ENCODE measurements at places on chromosomes 11 and 22.

GRCh38 chr11:70808686-70809375, 410.5 kb downstream of the CTTN start:
- DNase-seq = no peak

- DNase-seq = no peak
These were observed 68.4 kb downstream of the CCDC34 start for GRCh38 chr11:27294654-27295053.

DNA sequence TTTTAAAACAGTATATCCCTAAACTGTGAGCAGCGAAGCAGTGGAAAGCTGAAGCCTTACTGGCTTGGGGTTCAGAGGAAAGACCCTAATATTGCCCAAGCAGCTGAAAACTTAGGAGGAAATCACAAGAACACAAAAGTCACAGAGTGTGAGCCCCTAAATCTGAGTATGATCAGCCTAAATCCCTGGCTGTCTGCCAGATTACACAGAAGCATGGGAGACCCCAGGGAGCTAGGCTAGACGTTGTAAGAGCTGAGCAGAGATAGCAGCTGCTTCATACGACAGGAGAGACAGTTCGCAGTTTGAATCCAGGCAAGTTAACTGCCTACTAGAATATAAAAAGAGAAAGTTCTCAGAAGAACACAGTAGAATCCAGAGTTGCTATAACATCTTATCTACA, 81.2 kb downstream of the PACS1 start:
- no peak for DNase-seq

DNA sequence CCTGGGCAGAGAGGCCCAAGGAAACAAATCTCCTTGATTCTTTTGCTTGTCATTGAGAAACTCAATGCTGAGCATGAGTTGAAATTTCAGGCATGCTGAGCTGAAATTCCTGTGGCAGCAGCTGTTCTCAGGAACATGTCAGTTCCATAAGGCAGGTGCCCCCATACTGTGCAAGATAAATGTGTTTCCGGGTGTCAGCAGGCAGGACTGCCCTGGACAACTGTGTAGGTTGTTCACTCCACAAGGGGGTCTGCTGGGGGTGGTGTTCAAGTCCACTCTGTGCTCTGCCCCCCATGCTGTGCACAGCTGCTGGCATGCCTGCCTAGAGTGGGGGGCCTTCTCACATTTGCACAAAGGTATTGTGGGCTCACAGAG, 133.7 kb downstream of the CTTN start:
- no peak for DNase-seq

GRCh38 chr11:109998921-109999320, 94.3 kb upstream of the ZC3H12C start:
- no peak for DNase-seq

GRCh38 chr11:108111126-108111525, 10.2 kb upstream of the ACAT1 start:
- DNase-seq = no peak

GRCh38 chr22:42773167-42773566, 52.5 kb upstream of the A4GALT start:
- DNase-seq = no peak

- no peak for DNase-seq
These were observed 21.5 kb downstream of the OTUB1 start for GRCh38 chr11:64007629-64008282.

DNA sequence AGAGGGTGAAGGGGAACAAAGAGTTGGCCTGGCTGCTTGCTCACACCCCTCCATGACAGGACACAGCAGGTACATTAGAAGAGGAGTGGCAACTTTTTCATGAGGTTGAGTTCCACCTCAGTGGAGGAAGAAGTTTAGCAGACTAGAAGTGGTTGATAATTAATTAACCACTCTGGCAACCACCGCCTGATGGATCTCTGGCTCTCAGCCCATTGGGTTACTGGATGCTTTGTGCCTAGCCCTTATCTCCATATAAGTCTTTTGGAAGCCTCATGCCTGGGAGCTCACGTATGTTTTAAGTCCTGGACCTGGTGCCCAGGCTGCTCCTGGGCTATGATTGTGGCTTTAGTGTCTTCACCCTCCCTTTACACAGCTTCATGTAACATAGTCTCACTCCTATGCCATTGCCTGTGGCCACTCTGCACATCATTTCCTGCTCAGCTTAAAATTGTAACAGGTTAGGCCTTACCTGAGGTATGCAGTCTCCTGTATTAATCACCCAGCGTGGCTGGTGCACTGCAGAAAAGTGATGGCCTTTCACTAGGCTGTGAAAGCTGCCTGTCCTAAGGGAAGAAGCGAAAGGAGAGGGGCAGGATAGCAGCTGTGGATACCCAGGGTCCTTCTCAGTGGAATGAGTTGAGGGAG, 72.7 kb upstream of the CRTAM start:
- DNase-seq = no peak

DNA sequence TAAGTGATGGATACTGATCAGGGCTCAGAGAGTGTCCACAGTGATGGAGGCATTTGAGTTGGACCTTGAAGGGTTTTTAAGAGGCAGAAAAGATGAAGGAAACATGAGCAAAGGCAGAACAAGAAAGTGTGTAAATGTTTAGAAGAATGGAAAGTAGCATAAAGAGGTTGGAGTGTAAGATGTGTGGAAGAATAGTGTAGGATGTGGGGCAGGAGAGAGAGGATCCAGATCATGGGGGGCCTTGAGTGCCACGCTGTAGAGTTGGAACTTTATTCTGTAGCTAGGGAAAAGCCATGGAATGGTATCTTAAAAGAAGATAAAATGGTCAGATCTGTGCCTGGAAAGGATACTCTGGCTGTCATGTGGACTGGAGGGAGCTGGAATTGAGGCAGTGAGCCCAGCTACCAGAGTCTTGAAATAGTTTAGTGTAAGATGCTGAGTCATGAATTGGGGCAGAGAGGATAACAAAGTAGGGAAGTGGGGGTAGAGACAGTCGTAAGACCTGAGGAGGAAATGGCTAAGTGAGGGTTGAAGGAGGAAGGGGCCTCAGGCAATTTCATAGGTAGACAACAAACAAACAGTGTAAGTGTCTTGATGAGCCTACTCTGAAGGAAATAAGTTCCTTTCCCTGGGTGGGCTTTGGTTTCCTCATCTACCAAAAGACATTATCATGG, 6.7 kb downstream of the KCNE3 start:
- no peak for DNase-seq

- DNase-seq = no peak
These were observed 78.0 kb downstream of the RCN1 start for GRCh38 chr11:32168924-32169323.

DNA sequence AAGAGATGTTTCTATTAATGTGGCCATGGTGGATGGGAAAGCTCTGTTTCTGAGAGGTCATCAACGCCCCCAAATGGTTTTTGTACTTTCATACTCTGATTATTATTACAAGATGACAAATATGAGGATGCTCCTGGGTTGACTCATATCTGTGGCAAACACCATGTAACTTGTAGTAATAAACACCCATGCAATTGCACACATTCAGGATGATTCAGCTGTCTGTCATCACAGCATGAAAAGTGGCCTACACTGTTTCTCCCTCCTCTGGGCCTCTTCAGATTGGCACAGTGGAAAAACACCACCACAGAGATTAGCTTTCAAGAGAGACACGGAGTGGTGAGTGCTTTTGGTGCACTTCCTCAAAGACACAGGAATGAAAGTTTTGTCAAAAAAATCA, 85.4 kb downstream of the MTNR1B start:
- no peak for DNase-seq

GRCh38 chr11:35275786-35276170, 136.8 kb downstream of the CD44 start:
- no peak for DNase-seq

- DNase-seq = no peak
These were observed 20.5 kb upstream of the GSTP1 start for GRCh38 chr11:67562963-67563704.

DNA sequence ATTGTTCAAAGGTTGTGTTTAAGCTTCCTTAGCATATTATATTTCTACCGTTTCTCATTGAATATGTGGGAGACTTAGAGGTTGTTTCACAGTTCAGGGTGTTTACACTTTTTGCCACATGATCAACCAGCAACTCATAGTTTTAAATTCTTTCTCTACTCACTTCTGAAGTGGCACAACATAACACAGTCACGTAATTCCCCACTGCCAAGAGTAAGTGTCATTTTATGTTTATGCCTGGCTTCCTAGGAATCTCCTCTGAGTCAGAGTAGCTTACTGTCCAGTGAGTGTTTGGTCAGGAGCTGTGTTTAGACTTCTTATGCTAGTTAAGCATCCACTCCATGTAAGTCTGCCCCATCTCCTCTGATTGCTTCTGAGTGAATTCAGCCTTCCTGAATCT, 520.8 kb upstream of the KIRREL3 start:
- no peak for DNase-seq

GRCh38 chr11:97445561-97445960, 1055.7 kb downstream of the JRKL start:
- DNase-seq = no peak

- DNase-seq = no peak
These were observed 22.5 kb upstream of the KRTAP5-6 start for GRCh38 chr11:1674173-1675131.

DNA sequence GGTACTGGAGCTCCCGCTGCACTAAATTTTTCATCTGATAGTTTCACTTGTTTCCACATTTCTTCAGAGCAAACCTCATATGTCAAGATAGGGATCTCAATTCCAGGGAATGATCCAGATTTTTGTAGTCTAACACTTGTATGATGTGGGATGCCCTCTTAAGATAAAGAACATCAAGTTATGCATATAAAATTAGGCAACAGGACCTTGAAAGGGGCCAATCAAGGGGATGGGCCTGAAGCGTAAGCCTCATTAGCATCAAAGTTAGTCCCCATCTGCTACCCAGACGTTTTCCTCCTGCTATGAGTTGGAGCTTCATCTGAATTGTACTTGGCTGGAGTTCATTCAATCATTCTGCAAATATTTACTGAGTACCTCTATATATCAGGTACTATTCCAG, 17.5 kb downstream of the PDGFD start:
- no peak for DNase-seq

GRCh38 chr11:129766898-129767604, 48.6 kb upstream of the TMEM45B start:
- no peak for DNase-seq

DNA sequence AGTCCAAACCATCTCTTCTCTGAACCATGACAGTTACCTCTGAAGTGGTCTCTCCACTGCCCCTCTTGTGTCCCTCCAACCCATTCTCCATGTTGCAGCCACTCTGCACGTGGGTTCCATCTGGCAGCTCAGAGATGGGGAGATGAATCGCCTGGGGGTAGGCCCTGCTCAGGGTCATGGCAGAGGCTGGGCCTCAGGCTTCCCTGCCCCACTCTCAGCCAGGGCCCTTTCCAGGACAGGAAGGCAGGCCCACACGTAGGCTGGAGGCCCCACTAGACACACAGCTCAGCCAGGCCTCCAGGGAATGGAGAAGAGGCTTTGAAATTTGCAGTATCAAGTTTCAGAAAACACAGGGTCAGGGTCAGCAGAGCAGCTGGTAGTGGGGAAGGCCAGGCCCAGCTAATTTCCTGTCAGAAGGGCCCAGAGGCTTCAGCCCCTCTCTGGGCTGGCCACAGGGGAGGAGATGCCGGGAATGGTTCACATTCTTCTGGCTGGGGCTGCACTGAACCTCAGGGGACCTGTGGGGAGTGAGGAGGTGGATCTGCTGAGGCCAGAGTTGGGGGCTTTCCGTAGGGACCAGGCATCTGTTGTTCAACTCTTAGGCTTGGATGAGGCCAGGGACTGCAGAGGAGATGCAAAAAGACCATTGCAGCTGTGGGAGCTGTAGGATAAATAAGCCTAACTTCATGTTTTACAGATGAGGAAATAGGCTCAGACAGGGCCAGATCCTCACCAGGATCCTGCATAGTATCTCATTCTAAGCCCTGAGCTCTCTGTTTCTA, 101.6 kb downstream of the SWAP70 start:
- no peak for DNase-seq

DNA sequence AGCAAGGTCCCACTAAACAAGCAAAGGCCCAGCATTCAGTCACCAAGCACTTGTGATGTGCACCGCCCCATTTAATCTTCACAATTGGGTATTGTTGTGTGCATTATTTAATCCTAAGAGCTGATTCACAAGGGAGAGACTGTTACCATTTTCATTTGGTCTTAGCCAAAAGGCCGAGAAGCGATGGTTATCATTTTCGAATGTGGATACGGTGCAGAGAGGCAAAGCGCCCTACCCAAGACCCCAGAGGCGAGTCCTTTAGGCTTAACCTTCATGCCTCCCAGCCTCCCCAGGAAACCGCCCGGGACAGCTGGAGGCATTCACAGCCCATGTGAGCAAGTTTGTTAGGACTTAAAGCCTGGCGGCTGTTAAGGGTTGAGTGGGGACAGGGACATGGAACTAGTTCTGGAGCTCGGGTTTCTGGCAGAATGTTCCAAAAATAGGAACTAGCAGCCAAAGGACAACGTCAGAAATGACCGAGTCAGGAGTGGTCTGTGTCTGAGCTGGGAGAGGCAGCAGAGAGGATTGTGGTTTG, 13.0 kb upstream of the UPK3A start:
- no peak for DNase-seq

GRCh38 chr11:118838905-118839553, 44.7 kb upstream of the CXCR5 start:
- DNase-seq = no peak

DNA sequence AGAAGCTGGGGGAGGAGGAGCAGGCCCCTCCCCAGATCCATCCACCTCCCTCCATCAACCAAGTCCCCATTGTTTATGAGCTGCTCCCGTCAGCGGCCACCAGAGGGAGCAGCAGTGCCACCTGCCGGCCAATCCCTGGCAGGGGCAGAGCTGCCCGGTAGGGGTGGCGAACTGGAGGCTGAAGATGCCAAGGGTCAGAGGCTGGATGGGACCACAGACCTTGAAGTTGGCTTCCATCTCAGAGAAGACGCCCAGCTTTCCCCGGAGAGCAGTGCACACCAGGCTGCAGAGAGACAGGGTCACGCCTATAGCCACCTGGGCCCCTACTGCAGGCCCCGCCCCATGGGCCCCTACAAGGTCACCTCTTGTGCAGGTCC, 3.6 kb downstream of the FIBP start:
- peak; percentile 63 for DNase-seq

DNA sequence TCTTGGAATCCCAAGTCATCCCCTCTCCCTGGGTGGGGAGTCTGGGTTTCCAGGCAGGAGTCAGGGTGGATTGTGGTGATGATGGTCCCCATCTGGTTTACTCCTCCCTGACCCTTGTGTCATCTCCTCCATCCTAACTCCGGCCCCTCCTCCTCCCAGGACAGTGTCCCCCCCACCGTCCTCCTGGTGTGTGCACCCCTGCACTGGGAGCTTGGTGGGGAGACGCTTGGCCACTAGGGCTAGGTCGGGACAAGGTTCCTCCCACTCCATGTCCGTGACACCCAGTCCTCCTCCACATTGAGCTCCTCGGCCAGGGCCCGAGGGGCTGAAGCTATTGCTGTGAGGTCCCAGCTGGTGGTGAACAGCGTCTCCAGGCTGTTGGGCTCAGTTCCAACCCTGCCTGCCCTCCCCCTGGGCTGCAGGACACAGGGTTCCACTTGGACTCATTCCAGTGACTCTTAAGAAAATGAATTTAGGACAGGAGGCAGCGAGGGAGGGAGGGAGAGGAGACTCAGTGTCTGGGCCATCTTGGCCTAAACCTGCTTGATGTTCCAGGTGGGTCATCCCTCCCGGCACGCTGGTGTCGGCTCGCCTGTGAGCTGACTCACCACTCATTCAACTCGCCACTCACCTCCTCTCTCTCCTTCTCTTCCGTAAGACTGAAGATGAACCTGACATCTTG, 433.2 kb downstream of the TBC1D22A start:
- DNase-seq = no peak

- no peak for DNase-seq
These were observed at the start of gene SLC22A25 for GRCh38 chr11:63243533-63243932. Gene SLC22A25, minus strand, starts transcription at chr11:63243599. Its CDS starts 13,947 bp downstream, at chr11:63229652.

Data from stimulated activated CD8-positive, alpha-beta memory T cell treated with anti-CD3 and anti-CD28 coated beads, Interleukin-15, amount 100 ng/mL, for 1 hour (primary cell).